ENCODE measurements at places on chromosomes 1 and 21.

DNA sequence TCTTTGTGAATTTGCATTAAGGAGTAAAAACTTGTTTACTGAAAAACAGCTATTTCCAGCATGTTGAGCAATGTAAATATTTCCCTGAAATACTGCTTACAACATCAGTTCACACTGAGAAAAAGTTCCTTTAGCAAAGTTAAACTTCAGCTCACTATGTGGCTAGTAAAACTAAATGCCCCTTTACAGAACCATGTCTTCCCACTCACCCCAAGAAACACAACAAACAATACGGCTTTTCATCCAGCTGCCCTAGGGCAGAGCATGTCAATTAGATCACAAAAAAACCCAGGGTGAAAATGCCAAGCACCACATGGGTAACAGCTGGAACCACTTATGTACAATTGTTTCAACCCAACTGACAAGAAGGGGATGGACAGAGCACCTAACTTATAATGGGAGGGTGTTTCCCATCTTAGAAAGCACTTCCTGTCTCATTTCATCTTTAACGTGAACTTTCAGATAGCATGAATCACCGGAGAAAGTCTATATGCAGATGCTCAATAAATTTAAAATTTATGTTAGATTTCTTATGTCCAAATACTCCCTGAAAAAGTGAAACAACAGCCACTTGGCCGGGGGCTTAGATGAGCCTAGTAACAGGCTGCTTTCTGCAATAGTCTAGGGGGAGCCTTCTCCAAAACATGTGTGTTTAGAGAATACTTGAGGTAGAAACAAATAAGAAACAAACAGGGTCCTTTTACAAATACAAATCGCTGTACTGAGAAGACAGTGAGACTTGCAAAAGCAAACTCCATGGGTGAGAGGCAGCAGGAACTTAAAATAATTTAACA lies 6.6 kb downstream of the NID1 start:
- DNase-seq: no peak

- DNase-seq: no peak
Measured at GRCh38 chr1:228268881-228269265, 61.0 kb downstream of the OBSCN start.

GRCh38 chr1:22256213-22256512 lies 113.3 kb upstream of the WNT4 start:
- no peak for DNase-seq

DNA sequence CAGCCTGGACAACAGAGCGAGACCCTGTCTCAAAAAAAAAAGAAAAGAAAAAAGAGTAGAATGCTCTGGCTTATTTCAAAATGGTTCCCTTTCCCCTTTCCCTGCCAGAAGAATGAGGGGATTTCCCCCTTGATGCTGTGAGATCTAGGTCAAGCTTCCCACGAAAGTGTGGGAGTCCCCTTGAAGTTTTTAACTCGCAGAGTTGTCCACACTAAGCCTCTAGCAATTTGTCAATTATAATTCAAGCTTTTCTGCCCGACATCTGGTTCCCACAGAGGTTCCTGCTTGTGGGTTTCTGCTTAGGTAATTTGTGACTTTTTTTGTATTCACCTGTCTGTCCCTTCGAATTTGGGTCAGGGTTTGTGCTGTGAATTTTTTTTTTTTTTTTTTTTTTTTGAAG lies 62.8 kb downstream of the ZFYVE9 start:
- DNase-seq: no peak

DNA sequence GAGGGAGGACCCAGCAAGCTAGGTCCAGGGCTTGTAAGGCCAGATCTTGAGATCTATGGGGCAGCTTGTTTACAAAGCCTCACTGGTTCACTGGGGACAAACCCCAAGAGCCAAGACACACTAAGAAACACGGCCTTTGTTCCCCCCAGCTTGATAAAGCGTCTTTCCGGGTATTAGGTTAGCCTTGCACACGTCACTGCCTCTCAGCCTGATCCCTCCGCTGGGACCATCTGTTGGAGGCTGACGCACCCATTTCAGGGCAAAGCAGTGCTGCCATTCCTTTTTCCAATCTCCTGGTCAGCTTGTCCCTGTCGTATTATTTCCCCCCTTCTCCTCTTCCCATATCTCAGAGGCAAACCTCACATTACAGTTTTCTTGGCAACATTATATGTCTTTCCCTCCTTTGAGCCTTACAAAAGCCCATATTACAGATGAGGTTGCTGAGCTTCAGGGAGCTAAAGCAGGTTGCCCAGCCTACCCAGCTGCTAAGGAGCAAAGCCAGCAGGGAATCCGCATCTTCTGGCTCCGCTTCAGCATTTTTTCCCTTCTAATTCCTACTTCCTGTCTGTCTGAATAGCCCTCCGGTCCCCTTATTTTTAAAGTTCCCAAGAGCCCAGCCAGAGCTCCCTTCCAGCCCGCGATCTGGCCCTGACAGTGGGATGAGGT lies 4.1 kb downstream of the HEYL start:
- no peak for DNase-seq

DNA sequence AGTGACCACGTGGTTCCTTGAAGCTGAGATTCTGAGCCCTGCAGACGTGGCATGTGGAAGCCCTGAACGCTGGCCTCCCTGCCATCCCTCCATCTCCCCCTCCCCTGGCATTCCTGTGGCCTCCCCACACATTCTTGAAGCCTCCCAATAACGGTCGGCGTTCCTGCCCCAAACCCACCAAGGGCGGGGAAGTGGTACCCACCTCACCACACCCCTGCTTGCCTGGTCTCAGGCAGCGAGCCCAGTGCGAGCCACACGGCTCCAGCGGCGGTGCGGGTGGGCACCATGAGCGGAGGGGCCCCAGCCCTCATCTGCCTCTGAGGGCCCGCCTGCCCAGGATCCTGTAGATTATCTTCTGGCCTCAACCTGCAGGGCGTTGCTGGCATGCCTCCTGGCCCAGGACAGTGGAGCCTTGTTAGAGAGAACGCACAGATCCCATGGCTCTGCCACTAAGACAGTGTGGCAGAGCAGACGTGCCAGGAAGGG lies 20.6 kb upstream of the PRELP start:
- peak; percentile 58 for DNase-seq

DNA sequence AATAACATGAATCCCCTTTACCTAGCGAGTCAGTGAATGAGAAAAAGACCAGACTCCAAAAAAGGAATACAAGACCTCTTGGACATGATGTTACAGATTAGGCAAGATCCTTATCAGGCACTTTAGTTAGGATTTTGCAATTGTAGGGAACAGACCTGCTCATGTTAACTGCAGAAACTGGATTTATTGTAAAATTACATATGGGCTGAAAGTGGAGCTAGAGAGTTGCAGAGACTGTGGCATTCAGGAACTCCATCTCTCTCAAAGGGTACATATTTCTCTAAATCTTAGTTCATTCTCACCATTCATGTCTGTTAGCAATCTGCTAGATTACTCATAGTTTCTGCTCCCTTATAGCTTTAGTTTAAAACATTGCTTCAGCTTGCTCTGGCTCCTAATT lies 142.2 kb downstream of the PAPPA2 start:
- no peak for DNase-seq

DNA sequence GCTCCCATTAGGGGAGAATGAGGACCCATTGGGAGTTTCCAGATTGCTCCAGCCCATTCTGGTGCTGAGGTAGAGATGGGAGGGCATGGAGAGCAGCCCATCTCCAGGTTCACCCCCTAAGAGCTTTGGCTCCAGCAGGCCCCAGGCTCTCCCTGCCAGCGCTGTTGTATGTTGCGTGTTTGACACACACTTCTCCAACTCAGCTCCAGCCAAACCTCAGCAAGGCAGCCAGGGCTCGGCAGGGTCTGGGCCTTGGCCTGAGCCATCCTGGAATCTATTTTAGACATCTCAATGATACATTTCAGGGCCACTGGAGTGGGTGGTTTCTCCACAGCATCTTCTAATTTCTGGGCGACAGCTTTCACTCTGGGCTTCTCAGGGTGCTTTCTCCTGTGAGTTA lies 117.0 kb downstream of the NAV1 start:
- no peak for DNase-seq

DNA sequence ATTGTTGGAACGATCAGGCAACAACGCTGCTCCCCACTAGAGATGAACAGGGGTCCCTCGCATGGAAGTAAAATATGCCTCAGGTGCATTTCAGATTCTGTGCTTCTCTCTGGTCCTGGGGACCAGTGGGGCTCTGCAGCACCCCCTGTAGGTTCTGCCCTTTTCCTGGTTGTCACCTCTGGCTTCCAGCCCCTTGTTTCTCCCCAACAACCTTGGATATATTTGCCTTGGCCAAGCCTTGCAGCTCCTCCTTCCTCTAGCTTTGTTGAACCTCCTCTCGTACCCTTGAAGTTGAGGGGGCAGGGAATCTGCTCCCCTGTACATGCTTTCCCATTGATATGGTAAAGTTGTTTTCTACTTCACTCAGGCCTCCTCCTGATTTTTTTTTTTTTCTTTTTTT lies 5.4 kb upstream of the RGSL1 start:
- no peak for DNase-seq

DNA sequence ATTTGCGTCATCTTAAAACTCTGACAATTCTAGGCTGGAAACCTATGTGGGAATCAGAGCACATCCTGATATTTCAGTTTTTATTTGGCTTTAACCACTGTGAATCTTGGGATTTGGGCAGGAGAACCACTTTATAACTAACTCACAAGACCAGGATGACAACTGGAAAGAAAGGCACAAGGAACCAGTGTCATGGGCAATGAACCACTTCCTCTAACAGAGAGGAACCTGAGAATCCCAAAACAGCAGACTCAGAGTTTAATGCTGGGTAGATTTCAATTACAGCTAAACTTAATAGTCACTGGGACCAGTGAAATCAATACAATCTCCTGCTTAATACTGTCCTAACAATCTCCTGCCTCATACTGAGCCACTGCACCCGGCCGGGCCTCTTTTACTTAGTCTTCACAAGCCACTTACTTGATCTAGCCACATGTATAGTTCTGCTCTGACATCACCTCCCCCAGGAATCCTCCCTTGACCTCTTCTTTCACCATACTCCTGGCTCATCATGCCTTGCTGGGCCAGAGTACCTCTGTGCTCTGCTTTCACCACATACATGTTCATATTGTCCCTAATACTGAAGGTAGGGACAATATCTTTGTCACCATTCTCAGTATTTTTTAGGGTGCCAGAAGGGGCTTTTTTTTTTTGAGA lies 20.2 kb upstream of the SLFNL1 start:
- no peak for DNase-seq

Data from RCC 7860 (cell line).